ENCODE measurements at places on chromosomes 2 and 18.

DNA sequence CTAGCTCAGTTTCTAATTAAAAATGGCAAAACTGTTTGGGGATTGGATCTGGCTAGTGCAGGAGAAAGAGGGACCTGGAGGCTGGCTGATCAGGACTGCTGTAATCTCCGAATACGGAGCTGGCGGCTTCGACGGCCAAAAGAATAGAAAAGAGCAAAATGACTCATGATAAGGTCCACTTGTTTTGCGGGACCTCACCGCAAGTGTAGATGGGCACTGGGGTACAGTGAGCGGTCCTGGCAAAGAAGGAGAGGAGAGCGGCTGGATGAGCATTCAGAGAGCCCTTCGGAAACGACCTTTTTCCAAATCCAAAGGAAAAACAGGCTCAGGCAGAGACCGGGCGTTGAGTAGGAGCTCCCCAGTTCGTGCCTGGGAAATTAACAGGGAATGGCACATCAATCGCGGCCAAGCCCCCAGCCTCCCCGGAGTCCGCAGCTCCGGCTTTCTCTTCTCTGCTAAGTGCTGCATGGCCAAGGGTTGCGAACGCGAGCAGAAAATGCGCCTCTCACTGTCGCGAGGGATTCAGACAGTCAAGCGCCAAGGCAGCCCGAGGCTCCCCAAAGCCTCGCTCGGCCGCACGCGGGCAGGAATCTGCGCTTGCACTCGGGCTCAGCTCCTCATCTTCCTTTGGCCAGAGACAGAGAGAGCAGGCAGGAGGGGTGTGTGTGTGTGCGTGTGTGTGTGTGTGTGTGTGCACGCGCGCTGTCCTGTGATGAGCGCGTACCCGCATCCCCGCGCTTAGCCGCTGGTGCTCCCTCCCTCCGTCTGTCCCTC lies 1.8 kb downstream of the DCC start:
- DNase-seq = no peak

GRCh38 chr2:119242276-119243119 lies 18.9 kb downstream of the STEAP3 start:
- DNase-seq = no peak

- no peak for DNase-seq
Observed at GRCh38 chr18:72613534-72613930, 69.4 kb upstream of the CBLN2 start.

- DNase-seq = no peak
Observed at GRCh38 chr2:118584062-118584749, 263.2 kb downstream of the EN1 start.

GRCh38 chr2:95049683-95049955 lies 24.1 kb downstream of the MAL start:
- no peak for DNase-seq

DNA sequence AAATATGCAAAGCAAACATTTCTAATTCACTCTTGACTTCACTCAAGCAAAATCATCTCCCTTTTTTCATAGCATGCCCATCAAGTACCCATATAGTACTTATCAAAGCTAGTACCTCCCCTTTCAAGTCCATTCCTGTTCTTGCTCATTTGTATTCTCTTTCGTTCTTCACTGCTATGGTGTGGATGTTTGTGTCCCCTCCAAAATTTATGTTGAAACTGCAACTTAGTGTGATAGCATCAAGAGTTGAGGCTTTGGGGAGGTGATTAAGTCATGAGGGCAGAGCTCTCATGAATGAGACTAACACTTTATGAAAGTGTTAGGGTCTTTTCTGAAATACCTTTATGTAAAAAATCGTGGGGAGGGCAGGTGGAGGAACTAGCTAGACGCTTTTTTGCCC lies 52.9 kb downstream of the RNU4ATAC start:
- DNase-seq = no peak

- DNase-seq = no peak
Observed at GRCh38 chr2:98191883-98192282, 104.9 kb downstream of the VWA3B start.

All from GM12864 (cell line).